ENCODE measurements at places on chromosomes 4 and X.
A peak's percentile ranks its signal among the peaks of the same experiment; 100 is the strongest.

- no peak for DNase-seq
Observed at GRCh38 chrX:78574306-78574705, 84.8 kb downstream of the RTL3 start.

- DNase-seq = no peak
Observed at GRCh38 chr4:23413631-23414030, 476.2 kb downstream of the PPARGC1A start.

GRCh38 chrX:123859409-123859845, 426 bp upstream of the XIAP start:
- DNase-seq = peak; percentile 58

DNA sequence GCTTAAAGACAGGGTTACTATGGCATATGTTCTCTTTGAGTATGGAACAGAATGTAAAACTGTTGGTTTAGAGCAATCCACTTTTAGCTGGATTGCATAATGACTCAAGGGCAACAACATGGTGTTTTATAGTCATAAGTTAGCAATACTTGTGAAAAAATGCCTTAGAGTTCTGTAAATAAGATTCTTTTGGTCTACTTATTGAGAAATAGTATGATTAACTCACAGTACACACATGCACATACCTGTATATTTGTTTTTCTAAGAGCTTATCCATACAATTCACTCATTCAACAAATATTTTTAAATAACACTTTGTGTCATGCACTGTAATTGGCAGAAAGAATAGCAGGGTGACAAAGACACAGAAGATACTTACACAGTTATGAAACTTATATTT, 1415.5 kb downstream of the PCDH7 start:
- DNase-seq = no peak

- DNase-seq = no peak
Observed at GRCh38 chr4:184620212-184620867, 28.9 kb downstream of the CASP3 start.

- no peak for DNase-seq
Observed at GRCh38 chr4:126544276-126544675, 1088.5 kb upstream of the INTU start.

DNA sequence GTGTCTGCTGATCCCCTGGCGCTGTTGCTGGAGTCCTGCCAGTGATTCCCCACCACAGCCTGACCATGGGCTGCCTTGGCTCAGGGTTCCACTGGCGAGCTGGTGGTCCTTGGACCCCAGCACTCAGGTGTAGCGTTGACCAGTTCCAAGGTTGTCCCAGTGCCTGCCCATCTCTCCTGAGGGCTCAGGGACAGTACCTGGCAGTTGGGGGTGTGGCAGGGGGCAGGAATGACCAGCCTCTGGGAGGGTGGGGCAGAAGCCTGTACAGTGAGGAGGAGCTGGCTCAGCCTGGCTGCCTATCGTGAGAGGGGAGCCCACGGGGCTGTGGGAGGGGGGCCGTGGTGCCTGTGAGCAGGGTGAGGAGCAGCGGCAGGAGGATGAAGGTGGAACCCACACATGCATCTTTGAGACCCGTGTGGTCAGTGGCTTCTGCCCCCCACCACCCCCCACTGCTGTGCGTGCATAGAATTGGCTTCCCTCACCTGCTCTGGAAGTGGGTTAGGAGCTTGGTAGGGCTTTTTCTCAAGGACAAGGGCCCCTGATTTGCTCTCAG, 12.6 kb upstream of the MSANTD1 start:
- DNase-seq = no peak

GRCh38 chrX:78104447-78105176, 564 bp downstream of the PGK1 start:
- DNase-seq = no peak

GRCh38 chr4:139600662-139601061, 44.6 kb upstream of the SETD7 start:
- DNase-seq = no peak

DNA sequence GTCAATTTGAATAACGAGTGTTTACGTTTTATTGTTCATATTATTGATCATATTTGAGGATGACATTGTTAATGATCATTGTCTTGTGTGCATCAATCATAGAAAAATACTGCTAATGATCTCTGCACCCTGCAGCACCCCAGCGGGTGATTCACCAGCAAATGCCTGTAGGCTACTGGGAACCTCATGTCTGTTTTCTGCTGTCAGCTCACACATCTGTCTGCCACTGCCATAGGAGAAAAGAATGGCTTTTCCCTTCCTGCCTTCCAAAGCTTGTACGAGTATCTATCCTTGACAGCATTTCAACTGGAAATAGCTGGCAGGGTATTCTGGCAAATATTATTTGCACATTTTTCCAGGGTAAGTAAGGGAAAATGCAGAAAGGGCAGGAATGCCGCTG, 272.1 kb upstream of the TRAM1L1 start:
- DNase-seq = no peak

GRCh38 chr4:16867827-16868226, 30.6 kb downstream of the LDB2 start:
- no peak for DNase-seq

- no peak for DNase-seq
Observed at GRCh38 chrX:71938371-71938770, 27.7 kb downstream of the NHSL2 start.

DNA sequence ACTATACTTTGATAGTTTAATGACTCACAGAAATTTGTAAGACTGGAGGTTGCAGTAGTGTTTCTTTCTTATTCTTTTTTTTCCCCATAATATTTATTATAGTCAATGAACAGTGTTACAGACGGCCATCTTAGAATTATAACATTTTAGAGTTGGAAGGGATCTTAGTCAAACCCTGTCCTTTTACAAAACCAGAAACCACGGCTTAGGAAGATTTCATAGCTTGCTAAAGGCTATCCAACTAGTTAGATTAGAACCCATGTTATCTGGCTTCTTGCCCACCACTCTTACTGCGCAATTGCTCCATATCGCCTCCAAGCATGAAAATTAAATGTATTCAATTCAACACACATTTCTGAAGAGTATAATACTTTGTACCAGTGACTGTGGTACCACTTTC, 1.1 kb downstream of the XIAP start:
- DNase-seq = no peak

DNA sequence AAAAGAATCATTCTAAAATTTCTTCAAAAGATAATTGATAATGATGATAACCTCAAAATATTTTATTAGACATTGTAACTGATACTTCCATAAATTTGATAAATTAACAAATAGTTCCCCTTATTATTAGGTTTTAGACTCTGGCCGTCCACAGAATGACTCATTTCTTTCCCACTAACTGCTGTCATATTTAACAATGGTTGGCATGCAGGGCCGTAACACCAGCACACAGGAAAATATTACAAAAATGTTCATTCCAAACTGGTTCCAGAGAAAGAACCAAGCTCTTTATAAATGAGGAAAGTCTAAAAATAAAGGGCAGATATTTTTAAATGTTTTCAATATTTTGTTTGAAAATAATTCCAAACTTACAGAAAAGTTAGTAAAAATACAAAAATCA, 28.2 kb downstream of the WDFY3 start:
- no peak for DNase-seq

DNA sequence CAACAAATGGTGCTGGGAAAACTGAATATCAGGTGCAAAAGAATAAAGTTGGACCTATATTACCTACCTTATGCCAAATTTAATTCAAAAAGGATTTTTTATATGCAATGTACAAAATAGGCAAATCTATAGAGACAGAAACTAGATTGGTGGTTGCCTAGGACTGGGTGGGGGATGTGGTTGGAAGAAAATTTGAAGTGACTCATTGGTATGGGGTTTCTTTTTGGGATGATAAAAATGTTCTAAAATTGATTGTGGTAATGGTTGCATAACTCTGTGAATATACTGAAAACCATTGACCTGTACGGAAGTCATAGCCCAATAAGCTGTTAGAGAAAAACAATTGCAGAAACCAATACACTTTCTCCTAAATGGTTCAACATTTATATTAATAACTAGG, 72.1 kb downstream of the COL4A5 start:
- DNase-seq = no peak

- DNase-seq = peak; percentile 17
Observed at GRCh38 chr4:932713-933070, 432 bp downstream of the TMEM175 start.

DNA sequence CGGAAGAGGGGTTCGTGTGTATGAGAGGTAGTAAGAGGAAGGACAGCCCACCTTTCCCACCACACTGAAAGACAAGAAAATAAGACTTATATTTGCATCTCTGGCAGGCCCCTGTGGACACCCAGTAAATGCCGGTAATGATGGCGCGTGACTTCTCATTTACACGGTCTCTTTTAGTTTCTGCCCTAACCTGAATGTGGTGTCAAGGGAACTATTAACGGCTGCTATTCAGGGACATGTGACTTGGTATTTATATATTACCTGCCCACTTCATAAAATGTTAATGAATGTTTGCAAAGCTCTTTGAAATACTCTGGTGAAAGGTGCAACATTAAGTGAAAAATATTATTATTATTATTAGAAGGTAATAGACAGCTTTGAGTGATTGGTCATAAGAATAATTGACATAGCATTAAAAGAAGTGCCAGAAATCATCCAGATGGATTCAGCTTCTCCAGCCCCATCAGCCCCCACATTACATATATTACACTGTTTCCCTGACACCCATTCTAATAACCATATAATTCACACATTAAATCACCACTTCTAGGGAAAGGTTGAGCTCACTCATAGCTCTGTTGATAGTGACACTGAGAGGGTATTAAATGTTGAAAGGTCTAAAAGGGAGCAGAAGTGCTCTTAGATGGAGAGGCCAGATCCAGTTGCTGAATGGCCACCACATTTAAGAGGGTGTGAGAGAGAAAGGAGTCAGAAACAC, 83.0 kb upstream of the BEND4 start:
- DNase-seq = no peak

DNA sequence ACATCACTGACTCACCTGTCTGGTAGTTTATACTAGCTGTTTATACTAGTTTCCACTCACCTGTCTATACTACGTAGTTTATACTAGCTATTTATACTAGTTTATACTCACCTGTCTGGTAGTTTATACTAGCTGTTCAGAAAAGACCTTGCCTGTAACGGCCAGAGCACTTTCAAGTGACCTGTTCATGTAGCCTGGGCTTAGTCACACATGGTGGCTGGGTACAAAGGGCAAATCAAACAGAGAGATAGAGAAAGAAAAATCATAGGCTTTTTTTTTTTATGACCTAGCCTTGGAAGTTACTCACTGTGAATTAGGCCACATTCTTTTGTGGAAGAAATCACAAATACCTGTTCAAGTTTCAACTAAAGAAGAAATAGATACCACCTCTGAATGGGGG, 30.7 kb upstream of the SPANXN4 start:
- DNase-seq = no peak

- DNase-seq = no peak
Observed at GRCh38 chr4:106588891-106589290, 220.3 kb upstream of the GIMD1 start.

GRCh38 chr4:5719350-5720055, 8.5 kb downstream of the EVC start:
- DNase-seq = no peak

GRCh38 chr4:138975225-138975624, 40.4 kb upstream of the NOCT start:
- no peak for DNase-seq

DNA sequence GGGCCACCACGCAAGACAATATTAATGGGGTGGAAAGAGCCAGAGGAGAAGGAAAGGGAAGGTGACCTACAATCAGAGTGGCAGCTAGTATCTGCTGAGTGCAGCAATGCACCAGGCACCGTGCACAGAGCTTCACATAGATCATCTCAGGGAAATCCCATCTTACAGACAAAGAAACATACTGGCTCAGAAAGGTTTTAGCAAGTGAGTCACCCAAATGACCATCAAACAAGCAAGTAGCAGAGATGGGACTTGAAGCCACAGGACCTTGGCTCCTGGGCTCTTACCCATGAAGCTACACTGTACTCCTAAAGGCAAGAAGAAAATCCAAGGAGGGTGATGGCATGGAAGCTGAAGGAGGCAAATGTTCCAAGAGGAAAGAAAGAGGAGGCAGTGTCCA, 6.8 kb downstream of the ANXA5 start:
- no peak for DNase-seq

- DNase-seq = no peak
Observed at GRCh38 chr4:47873877-47874541, 36.1 kb upstream of the CORIN start.

GRCh38 chrX:40176351-40177116, 78.8 kb upstream of the BCOR start:
- DNase-seq = peak; percentile 47

DNA sequence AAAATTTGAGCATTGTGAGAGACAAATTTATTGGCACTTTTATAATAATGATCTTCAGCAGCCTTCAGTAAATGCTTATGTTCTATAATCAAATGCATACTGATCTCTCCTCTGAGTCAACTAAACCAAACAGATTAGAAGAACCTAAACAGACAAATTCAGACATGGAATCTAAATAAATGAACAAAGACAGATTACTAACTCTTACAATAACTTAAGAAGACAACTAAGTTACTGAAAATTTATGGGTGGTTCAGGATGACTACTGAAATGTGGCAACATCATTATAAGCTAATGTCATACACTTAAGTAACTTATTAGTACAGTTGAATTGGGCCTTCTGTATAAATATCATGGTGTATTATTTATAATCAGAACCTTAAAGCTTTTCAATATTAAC, 127.3 kb downstream of the NEK1 start:
- DNase-seq = no peak

- no peak for DNase-seq
Observed at GRCh38 chr4:146436423-146437162, 85.1 kb downstream of the SLC10A7 start.

- DNase-seq = no peak
Observed at GRCh38 chr4:98539299-98539698, 119.1 kb downstream of the TSPAN5 start.

- no peak for DNase-seq
Observed at GRCh38 chr4:139789096-139789654, 123.6 kb downstream of the MGST2 start.

DNA sequence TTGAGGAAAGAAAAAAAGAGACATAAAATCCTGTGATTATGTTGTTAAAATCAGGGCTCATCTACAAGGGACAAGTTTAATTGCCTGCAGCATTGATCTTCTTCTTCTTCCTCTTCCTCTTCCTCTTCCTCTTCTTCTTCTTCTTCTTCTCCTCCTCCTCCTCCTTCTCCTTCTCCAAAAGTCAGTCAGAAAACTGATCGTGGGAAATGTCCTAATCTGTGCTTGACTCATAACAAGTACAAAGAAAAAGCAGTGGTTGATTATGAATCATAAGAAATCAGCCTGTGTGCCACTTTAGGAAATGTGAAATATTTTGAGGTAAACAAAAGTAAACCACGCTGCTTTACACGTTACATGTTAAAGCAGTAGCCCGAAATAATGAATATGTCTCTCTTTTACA, 2.7 kb upstream of the ATP10D start:
- no peak for DNase-seq

- DNase-seq = no peak
Observed at GRCh38 chr4:147940171-147940570, 208.3 kb downstream of the ARHGAP10 start.

- no peak for DNase-seq
Observed at GRCh38 chr4:142581881-142582280, 264.2 kb downstream of the INPP4B start.
